Left lung (tissue), 14 donors: ENCODE measurements at places on chromosomes 11 and 22. TPM values are rescaled to one million over a fixed set of nuclear protein-coding genes. Genes with fewer than 3 reads are reported as not detected.

- H3K27me3 ChIP-seq = no peaks in the 10 kb centered on the region
- no peaks in the 10 kb centered on the region for H3K4me1 ChIP-seq
- no peaks in the 10 kb centered on the region for H3K36me3 ChIP-seq
- DNase-seq = no peak
Observed at GRCh38 chr11:95499516-95500135, 268.6 kb upstream of the SESN3 start.

GRCh38 chr11:96189351-96189750 lies 153.6 kb downstream of the MAML2 start:
- no peak overlapping the region for H3K27ac ChIP-seq
- DNase-seq = no peak
- H3K27me3 ChIP-seq = no peaks in the 10 kb centered on the region
- no peaks in the 10 kb centered on the region for H3K36me3 ChIP-seq
- H3K4me3 ChIP-seq = no peak overlapping the region

The TMPRSS6 gene
- not detected for total RNA-seq

The C22orf31 gene
- total RNA-seq = 0.29 TPM

The CYTH4 gene
- 63.4 TPM for total RNA-seq

- no peak overlapping the region for H3K4me3 ChIP-seq
- no peaks in the 10 kb centered on the region for H3K27me3 ChIP-seq
- H3K27ac ChIP-seq = peak overlapping the region; percentile 40
- DNase-seq = no peak
- H3K36me3 ChIP-seq = no peaks in the 10 kb centered on the region
Observed at GRCh38 chr22:28950617-28951411, 67.4 kb downstream of the ZNRF3 start.

DNA sequence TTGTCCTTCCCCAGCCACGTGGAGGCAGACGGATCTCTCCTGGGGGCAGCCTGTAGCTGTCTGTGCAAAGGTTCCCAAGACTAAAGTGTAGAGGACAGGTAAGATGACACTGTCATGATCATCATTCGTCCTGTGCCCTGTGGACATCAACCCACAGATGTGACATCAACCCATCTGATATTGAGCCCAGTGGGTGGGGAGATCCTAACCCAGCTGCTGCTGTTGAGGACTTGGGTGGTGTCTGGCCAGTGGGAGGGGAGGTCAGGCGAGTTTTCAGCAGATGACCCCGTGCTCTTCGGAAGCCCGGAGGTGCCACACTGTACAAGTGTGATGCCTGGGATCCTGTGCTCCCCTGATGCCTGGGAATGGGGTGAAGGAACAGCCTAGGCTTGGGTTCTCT lies 1.2 kb upstream of the GAL start:
- peaks cover 34% of the 10 kb centered on the region for H3K27me3 ChIP-seq
- no peak for DNase-seq
- no peak overlapping the region for H3K27ac ChIP-seq
- H3K4me1 ChIP-seq = peaks cover 16% of the 10 kb centered on the region
- no peak overlapping the region for H3K4me3 ChIP-seq

DNA sequence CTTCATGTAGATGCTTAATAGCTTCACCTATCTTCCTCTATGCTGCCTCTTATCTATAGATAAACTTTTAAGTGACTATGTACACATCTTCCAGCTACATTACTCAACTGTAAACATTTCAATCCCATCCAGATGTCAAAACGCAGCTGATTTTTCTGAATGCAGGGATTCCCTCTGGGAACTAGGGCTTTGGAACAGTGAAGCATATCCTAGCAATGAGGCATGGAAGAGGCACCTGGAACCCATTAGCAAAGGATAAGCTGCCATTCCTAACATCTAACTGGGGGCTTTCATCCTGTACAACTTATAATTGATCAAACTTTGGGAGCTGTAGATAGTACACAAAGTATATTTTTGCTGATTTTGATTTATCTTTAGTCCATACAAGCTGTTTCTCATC lies 40.8 kb upstream of the OPCML start:
- H3K27me3 ChIP-seq = no peaks in the 10 kb centered on the region
- H3K36me3 ChIP-seq = no peaks in the 10 kb centered on the region
- H3K27ac ChIP-seq = no peak overlapping the region
- no peaks in the 10 kb centered on the region for H3K4me1 ChIP-seq

- H3K27ac ChIP-seq = peak overlapping the region; percentile 55
- peaks cover 84% of the 10 kb centered on the region for H3K4me1 ChIP-seq
- no peak overlapping the region for H3K4me3 ChIP-seq
- DNase-seq = no peak
- H3K36me3 ChIP-seq = no peaks in the 10 kb centered on the region
Observed at GRCh38 chr11:47390422-47390760, 12.0 kb upstream of the SPI1 start.

GRCh38 chr11:65699306-65699705 lies 12.7 kb upstream of the KAT5 start:
- H3K4me1 ChIP-seq = no peaks in the 10 kb centered on the region
- no peak overlapping the region for H3K4me3 ChIP-seq
- H3K27me3 ChIP-seq = no peaks in the 10 kb centered on the region
- H3K27ac ChIP-seq = no peak overlapping the region
- no peak for DNase-seq

DNA sequence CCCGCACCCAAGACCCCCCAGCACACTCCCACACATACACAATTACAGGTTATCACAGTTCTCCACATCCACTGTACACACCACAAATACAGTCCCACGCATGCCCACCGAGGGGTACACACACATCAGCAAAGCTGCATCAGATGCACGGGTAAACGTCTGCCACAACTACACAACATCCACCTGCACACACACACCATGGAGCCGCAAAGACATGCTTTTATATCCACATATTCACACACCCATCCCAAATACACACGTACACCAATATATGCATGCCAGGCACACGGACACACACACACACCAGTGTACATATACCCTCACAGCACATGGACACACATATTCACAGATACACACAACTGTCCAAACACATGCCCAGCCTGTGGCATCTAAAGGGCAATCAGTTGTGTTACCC lies 5.4 kb upstream of the KCNJ4 start:
- H3K36me3 ChIP-seq = no peaks in the 10 kb centered on the region
- H3K27me3 ChIP-seq = peaks cover 97% of the 10 kb centered on the region
- no peak for DNase-seq

DNA sequence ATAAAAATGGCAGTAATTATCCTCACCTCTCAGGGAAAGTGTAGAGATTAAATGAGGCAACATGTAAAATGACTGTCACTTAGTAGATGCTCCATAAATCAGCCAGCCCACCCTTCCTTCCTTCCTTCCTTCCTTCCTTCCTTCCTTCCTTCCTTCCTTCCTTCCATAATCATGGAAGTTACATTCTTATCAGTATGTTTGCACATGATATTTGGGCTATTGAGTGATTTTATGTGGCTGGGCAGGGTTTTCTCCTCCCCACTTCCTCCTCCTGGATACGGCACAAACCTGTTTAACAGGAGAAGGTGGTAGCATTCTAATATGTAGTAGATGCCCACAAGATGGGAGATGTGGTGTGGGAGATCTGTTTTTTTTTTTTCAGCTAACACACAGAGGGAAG lies 11.9 kb downstream of the LYVE1 start:
- no peak for DNase-seq
- no peak overlapping the region for H3K27ac ChIP-seq
- H3K4me3 ChIP-seq = no peak overlapping the region
- H3K4me1 ChIP-seq = no peaks in the 10 kb centered on the region

The ART5 gene
- 0.87 TPM for total RNA-seq

DNA sequence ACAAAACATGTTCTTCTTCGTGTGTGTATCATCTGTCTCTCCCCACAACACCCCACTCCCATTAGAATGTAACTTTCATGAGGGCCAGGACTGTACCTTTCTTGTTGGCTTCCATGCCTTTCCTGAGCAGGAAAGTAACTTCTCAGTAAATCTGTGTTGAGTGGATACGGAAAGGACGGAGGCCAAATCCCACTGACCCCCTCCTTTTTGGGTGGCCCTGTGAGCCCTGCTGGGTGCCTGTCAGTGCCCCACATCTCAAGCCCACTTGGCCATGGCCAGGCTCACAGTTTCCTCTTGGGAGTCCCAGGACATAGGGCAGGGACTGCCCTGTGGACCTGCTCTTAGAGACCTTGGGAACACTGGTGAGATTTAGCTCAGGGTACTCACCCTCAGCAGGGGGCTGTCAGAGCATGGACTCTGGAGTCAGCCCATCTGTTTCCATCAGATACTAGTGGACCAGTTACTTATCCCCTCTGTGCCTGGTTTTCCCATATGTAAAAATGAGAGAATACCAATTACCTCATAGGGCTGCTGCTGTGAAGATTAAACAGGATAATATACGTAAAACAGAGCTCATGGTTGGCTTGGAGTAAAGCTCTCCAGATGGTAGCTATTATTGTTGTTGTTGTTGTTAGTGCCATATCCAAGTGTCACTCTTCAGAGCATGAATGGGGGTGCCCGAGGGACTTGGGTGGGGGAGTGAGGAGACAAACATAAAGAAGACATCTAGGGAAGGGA lies 1.0 kb upstream of the C11orf96 start:
- H3K27me3 ChIP-seq = no peaks in the 10 kb centered on the region
- H3K36me3 ChIP-seq = no peaks in the 10 kb centered on the region
- H3K4me1 ChIP-seq = peaks cover 3% of the 10 kb centered on the region
- DNase-seq = no peak

The CASP5 gene
- 0.50 TPM for total RNA-seq

GRCh38 chr22:43241138-43241597 lies 54.2 kb upstream of the TTLL12 start:
- DNase-seq = no peak
- H3K36me3 ChIP-seq = no peaks in the 10 kb centered on the region
- H3K4me1 ChIP-seq = no peaks in the 10 kb centered on the region
- H3K27ac ChIP-seq = no peak overlapping the region
- no peak overlapping the region for H3K4me3 ChIP-seq

The RFPL3 gene
- total RNA-seq = not detected

GRCh38 chr11:124661553-124661952 lies 12.0 kb downstream of the SIAE start:
- H3K4me3 ChIP-seq = no peak overlapping the region
- H3K27me3 ChIP-seq = no peaks in the 10 kb centered on the region
- no peaks in the 10 kb centered on the region for H3K36me3 ChIP-seq
- no peak overlapping the region for H3K27ac ChIP-seq

The CAVIN3 gene
- total RNA-seq = 87.4 TPM

DNA sequence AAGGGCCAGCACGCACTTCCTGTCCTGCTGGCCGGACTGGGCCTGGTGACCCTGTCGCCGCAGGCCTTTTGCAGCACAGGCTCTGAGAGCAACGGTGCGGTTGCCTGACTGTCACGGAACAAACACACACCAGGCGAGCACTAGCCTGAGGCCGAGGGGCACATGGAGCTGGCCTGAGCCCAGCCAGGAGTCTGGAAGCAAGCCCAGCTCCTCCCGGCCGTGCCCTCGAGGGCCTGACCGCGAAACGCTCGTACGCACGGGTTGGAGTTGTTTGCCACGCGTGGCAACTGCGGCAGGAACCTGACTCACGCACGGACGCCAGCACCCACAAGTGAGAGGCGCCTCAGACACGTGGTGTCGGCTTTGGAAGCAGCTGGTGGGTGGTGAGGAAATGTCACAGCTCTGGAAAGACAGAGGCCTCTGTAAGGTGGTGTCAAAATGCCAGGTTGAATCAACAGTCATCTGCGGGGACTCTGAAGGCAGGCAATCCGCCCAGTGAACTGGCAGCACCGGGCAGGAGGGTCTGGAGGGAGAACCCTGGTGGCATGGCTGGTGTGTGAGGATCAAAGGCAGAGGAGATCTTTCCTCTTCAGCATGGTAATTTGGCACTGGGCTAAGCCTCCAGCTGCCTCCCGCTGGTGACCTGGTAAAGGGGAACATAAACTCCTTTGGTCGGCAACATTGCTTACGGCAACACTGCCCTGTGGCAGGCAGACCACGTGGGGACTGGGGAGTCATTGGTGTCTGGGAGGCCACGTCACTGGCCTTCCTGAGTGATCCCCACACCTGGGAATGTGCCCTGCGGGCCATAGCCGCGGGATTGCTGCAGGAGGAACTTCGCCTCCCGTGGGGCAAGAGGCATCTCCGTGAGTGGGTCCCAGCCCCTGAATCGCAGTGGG lies 15.3 kb upstream of the IL17REL start:
- peaks cover 3% of the 10 kb centered on the region for H3K4me1 ChIP-seq
- H3K36me3 ChIP-seq = no peaks in the 10 kb centered on the region
- peaks cover 5% of the 10 kb centered on the region for H3K27me3 ChIP-seq
- no peak overlapping the region for H3K27ac ChIP-seq
- DNase-seq = no peak
- no peak overlapping the region for H3K4me3 ChIP-seq

The RASGRP2 gene
- total RNA-seq = 10.8 TPM

GRCh38 chr22:45672564-45673481 lies 1.2 kb downstream of the ATXN10 start:
- no peaks in the 10 kb centered on the region for H3K27me3 ChIP-seq
- H3K4me3 ChIP-seq = peak overlapping the region; percentile 86
- peaks cover 10% of the 10 kb centered on the region for H3K4me1 ChIP-seq

- H3K4me1 ChIP-seq = no peaks in the 10 kb centered on the region
- DNase-seq = no peak
- H3K36me3 ChIP-seq = no peaks in the 10 kb centered on the region
- no peaks in the 10 kb centered on the region for H3K27me3 ChIP-seq
- H3K4me3 ChIP-seq = no peak overlapping the region
- no peak overlapping the region for H3K27ac ChIP-seq
Observed at GRCh38 chr22:48793949-48794348, 1033.7 kb downstream of the BRD1 start.

DNA sequence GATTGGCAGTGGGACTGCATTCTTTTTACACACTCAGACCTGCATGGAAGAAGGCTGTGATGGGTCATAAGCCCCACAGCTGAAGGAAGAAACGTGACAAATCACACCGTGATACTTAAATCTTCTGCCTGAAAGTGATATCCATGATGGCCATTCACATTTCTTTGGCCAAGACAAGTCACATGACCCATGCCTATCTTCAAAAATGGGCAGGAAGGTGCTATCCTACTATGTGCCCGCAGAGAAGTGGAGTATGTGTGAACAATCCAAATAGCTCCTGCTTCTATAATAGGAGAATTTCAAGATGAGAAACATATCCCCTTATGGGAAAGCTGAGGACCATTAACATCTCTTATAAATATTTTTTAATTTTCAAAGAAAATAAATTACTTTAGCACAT lies 56.6 kb upstream of the TEAD1 start:
- no peaks in the 10 kb centered on the region for H3K27me3 ChIP-seq
- H3K36me3 ChIP-seq = no peaks in the 10 kb centered on the region
- no peak for DNase-seq

The CFAP300 gene
- 6.2 TPM for total RNA-seq

- H3K4me1 ChIP-seq = no peaks in the 10 kb centered on the region
- no peaks in the 10 kb centered on the region for H3K36me3 ChIP-seq
- H3K4me3 ChIP-seq = no peak overlapping the region
- no peak for DNase-seq
- H3K27ac ChIP-seq = no peak overlapping the region
Observed at GRCh38 chr11:126570489-126570888, 215.0 kb downstream of the ST3GAL4 start.
